Globus pallidus (tissue), 1 donor: ENCODE measurements at places on chromosomes 11 and 22.

DNA sequence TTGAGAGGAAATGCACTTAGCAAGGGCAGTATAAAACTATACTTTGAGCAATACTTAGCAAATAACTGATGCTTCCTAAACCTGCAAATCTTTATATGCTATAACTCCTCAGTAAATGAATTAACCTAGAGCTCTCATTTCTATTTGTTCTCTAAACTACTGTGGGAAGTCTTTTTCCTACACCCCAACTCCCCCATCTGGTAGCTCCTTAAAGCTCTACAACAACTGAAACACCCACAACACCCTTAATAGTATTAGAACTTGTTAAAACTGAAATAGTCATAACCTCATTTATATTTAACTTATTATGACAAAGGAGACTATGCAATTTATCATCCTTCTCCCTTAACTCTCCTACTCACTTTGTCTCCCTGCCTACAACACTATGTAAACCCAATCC lies 43.4 kb downstream of the GUCY1A2 start:
- DNase-seq = no peak

DNA sequence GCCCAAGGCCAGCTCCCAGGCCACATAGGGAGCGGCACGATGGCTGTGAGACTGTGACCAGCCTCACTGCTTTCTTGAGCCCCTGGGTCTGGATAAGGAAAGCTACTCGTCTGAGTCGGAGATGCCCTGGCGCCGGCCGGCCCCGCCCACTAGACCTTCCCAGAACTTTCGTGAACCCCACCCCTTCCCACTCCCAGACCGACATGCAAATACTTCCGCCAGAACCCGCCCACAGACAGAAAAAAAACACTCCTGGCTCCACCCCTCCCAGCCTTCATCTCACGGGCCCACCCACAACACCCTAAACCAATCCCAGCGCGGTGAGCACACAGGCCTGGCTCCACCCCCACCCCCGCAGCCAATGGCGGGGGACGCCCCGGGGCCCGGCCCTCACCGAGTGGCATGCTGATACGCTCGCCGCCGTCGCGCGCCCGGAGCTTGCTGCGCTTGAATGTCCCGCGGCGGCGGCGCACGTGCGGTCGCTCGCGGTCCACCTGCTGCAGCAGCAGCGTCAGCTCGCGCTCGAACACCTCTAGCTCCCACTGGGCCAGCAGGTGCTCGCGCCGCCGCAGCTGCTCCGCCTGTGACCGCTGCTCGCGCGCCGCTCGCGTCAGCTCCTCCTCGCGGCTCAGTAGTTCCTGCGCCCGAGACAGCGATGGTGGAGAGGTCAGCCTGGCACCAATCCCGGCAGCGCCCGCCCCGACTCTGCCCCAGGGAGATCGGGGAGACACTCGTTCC lies 7.0 kb downstream of the MAP3K11 start:
- peak; percentile 96 for DNase-seq

- no peak for DNase-seq
Measured at GRCh38 chr11:44851496-44851895, 99.2 kb downstream of the TP53I11 start.

- DNase-seq = no peak
Measured at GRCh38 chr11:65896034-65896999, 3.9 kb downstream of the FOSL1 start.

- no peak for DNase-seq
Measured at GRCh38 chr22:46114518-46115387, 35.6 kb upstream of the PPARA start.

DNA sequence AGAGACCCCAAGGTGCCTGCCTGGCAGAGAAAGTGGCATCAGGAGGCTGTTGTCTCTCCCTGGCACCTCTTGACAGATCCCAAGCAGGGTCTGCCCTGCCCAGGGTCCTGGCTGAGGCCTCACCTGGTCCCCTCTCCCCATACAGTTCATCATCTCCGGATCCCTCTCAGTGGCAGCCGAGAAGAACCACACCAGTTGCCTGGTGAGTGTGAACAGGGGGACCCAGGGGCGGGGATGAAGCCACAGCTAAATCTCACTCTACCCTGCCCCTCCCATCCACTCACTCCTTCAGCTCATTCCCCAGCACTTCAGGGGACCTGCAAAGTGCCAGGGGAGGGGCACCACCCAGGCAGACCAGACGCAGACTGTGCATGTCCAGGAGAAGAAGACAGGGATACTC lies 14.0 kb upstream of the MS4A10 start:
- DNase-seq = no peak
